ENCODE measurements at places on chromosomes 7 and 10.

- no peak for DNase-seq
Observed at GRCh38 chr7:155192961-155193640, 104.6 kb upstream of the INSIG1 start.

DNA sequence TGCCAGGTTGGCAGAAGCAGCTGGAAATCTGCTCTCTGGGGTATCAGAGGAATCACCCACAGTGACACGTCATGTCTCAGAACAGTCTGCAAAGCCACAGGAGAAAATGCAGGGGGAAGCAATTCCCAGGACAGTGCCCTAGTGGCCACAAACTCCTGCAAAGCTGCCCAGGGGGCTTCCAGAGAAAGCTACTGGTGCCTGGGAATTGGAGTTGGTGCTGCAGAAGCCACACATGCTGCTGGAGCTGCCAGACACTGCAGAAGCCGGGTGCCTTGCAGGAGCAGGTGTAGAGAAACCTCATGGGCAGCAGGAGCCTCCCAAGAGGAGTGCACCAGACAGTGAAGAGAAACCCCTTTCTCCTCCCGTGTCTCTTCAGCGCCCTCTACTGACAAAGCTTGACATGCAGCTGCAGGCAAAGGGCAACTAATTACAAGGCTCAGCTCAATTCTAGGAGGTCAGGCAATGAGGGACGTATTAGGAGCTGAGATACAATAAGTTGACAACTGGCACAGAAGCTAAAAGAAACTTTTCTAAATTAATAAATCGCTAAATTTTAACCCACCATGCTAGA lies 30.2 kb upstream of the NUB1 start:
- DNase-seq, result peak; percentile 53

- peak; percentile 40 for DNase-seq
Observed at GRCh38 chr7:44769776-44770294, 21.2 kb downstream of the ZMIZ2 start.

GRCh38 chr10:30185916-30186315 lies 126.5 kb upstream of the JCAD start:
- DNase-seq, result no peak

DNA sequence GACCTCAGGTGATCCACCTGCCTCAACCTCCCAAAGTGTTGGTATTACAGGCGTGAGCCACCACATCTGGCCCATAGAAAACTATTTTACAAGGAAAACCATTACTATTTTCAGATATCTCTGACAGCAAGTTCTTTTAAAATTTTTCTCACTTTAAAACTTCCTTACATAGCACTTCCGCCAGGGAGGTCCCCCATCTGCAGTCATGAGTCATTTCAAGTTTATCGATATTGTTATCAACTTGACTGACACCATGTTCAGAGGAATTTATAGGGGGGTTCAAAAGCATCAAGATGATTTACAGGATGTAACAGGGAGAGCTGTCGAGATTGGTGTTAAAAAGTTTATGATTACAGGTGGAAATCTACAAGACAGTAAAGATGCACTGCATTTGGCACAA lies 88.8 kb downstream of the NRBF2 start:
- DNase-seq, result no peak

DNA sequence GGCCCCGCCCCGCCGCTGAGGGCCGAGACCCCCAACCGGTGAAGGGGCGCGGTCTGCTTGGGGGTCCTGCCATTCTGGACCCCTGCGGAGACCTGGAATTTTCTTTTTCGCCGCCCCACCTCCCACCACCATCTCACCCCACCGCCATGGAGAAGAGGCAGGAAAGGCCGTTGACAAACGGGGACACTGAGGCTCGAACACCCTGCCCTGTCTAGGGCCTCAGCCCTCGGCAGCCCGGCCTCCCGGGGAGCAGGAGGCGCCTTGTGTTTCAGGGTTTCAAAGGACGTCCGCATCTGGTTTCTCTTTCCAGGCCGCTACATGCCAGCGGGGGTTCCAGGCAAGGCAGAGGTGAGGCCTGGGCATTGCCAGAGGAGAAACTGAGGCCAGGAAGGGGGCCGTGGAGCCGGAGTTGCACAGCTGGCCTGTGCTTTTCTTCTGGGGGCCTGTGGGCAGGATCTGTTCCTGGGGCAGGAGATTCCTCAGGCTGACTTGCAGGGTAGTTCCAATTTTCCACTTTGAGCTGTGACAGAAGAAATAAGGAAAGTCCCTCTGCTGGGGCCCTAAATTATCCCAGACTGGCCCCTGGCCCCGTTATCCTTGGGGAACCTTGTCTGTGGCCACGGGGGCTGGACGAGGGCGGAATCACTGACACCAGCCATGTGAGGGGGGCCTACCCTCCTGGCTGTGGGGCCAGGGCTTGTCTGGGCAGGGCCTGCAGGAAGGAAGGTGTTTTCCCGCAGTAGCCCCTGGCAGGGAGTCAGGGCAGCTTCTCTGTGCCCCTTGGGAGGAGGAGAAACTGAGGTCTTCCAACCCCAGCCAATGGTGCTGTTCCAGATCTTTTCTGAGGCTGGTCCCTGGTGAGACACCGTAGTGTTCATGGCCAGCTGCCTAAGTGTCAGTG lies 900 bp upstream of the MICALL2 start:
- peak; percentile 67 for DNase-seq

GRCh38 chr10:43524434-43525247 lies 49.8 kb downstream of the ZNF239 start:
- DNase-seq, result peak; percentile 48
